Fibroblast of skin of abdomen (primary cell): ENCODE measurements at places on chromosomes 16 and 17.
A peak's percentile ranks its signal among the peaks of the same experiment; 100 is the strongest.

DNA sequence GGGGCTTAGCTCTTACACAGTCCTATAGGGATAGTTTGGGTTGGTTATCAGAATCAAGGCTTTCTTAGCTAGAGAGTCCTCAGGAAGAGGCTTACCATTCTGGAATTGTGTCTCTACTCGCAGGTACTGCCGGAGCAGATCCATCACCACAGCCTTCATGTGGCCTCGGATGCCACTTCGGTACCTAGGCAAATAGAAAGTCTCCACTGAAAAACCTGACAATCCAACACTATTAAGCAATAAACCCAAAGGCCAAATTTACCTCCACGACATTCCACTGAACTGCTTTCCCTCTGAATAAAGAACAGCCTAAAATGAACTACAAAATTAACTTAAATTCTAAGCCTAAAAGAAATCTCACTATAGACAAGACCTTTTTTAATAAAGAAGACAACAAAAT is 135.4 kb upstream of the C17orf78 start:
- DNase-seq = no peak

- no peak for DNase-seq
Measured at GRCh38 chr17:45902892-45903346, 8.6 kb downstream of the MAPT start.

DNA sequence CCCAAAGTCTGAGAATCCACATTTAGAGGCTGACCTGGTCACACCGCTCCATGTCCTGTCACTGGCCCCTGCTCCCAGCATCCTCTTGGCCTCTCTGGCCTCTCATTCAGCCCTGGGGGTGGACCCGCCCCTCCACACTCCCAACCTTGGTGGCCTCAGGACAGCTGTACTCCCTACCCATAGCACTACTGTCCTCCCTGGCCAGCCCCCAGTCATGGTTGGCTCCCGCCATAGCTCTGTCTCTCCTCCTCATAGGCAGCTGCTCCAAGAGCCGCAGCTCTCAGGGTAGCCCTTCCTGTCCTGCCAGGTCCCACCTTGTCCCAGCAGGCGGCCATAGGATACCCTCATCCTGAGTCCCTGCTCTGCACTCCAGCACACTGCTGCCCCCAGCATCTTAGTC is 38.0 kb upstream of the PHB1 start:
- no peak for DNase-seq

DNA sequence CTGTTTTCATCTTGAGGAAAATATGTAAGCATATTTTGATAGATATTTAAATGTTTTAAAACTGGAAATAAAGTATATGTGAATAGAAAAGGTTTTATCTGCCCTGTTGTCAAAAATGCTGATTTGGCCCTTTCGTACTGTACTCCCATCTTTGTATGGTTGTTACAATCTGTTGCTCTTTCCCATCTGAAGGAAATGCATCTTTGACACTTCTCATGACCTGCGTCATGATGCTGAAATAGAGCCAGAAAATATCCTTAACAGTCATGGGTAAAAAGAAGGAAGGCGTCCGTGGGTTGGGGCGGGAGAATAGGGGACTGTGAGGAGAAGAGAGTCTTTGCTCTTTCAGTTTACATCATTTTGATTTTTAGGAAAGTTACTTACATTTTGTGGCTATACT is 327.7 kb downstream of the BCAS3 start:
- DNase-seq = no peak

GRCh38 chr16:81238296-81239011 is at the start of gene BCO1:
Gene BCO1, plus strand, starts transcription at chr16:81238689. Its CDS starts 220 bp downstream, at chr16:81238909.
- peak; percentile 59 for DNase-seq

DNA sequence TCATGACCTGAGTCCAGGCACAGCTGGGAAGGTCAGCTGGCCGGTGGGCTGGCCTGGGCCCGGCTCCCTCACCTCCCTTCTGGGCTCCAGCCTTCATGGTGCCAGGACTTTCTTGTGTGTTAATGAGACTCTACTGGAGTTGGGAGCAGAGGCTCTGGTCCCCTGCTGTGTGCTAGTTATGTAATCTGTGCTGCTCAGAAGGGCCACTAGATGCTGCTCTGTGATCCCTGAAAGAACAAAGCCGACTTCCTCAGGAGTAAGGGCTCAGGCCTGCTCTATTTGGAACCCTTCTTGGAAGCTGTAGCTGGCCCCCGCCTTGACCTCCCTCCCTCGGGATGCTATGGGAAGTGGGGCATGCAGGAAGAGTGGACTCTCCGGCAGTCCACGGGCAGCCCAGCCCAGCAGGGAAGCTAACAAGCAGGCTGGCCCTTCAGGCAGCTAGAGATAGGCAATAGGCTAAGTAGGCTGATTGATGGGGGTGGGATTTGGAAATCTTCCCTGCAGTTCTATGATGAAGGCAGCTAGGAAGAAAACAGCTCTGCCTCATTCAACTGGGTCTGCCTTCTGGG is 3.3 kb upstream of the CDK5R1 start:
- DNase-seq = peak; percentile 69

DNA sequence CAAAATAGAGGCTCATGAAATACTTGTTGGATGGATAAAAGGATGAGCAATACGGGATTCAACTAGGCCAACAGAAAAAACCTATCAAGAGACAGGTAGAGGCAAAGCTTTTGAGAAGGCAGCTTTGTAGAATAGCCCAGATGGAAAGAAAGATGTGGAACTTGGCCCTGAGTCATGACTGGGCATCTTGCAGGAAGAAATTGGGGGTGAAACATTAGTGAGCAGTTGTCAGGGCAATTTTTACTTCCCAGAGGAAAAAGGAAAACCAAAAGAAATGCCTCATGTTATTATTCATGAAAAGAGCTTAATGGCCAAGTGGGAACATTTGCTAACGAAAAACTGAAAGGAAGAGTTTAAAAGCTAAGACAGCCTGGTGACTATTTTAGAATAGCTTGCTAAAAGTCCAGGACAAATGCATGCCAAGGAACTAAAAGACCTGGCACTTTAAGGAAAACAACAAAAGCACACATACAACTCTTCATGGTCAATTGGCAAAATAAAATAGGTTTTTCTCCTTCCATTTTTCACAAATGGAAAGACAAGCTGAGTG is 180.1 kb downstream of the HS3ST3A1 start:
- DNase-seq = peak; percentile 22

GRCh38 chr16:57814896-57815295 is 12.6 kb upstream of the KIFC3 start:
- DNase-seq = no peak

DNA sequence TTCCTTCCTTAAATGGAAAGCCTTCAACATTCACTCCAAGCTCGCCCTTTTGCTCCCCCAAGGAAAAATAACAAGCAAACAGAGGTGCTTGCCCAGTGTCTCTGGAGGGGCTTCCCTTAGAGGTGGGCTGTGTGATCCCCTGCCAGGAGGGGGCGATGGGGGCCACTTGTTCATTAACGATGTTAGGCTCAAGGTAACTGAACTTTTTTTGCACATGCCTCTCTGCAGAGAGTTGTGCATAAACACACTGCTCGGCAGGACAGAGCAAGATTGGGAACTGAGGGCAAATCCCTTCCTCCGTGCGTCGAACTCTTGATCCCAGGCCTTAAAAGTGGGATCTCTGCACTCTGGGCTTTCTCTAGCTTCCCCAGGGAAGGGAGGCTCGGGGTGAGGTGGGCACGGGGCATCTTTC is 15.5 kb upstream of the NAGLU start:
- no peak for DNase-seq

DNA sequence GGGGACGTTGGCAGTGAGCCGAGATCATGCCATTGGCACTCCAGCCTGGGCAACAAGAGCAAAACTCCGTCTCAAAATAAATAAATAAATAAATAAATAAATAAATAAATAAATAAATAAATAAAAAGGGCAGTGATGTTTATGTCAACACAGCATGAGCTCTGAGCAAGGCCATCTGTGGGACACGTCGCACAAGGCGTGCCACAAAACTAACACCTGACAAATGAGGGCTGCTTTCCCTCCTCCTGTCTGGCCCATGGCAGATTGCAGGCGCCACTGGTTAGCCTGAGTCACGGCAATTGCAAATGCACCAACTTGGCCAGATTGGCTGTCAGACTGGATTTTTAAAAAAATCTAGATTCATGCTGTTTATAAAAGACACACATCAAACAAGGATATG is 25.9 kb upstream of the SPNS3 start:
- no peak for DNase-seq

DNA sequence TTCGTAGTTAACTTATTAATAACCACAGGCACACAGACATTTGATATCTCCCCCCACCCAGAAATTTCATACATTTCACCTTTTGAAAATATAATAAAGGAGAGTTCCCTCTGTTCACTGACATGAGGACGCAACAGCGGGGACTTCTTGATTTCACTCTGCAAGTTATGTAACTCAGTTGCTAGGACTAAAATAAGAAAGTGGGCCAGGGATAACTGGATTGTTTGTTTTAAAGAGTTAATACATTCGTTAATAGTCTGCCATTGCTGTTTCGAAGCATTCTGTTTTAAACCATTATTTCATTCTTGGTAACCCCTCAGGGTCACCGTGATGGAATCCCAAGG is 1.2 kb downstream of the RHOT1 start:
- DNase-seq = no peak

DNA sequence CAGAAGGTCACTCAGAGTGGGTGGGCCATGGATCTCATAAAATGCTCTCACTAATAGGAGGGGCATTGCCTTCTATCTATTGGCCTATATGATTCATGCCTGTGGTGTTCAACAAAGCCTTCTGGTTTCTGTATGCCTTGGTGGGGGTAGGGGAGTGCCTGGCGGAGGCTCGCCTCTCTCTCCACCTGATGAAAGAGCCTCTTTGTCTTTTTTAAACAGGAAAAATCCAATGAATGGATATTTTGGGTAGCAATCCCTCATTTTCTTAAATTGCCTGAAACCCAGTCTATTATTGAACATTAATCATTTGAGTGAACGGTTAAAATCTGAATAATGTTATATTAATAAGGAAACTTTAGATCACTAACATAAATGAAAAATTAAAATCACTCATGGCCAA is 90.6 kb downstream of the TOX3 start:
- no peak for DNase-seq

- peak; percentile 95 for DNase-seq
Measured at GRCh38 chr17:10612957-10613744, 44.0 kb downstream of the MYH3 start.

GRCh38 chr16:51982715-51983680 is 563.9 kb downstream of the TOX3 start:
- peak; percentile 58 for DNase-seq

- DNase-seq = peak; percentile 91
Measured at GRCh38 chr17:45228763-45229539, 7.3 kb downstream of the FMNL1 start.
